Aorta (tissue), 5 donors: ENCODE measurements at places on chromosomes 6 and 20. TPM values are rescaled to one million over a fixed set of nuclear protein-coding genes. Genes with fewer than 3 reads are reported as not detected.

Gene MUC21
- total RNA-seq = not detected

Gene LRRC73
- total RNA-seq = 0.62 TPM

- no peaks in the 10 kb centered on the region for H3K36me3 ChIP-seq
- peak within 1 kb of the TSS; percentile 14 for H3K27ac ChIP-seq
- no peaks in the 10 kb centered on the region for H3K4me1 ChIP-seq
- peak; percentile 90 for DNase-seq
These were observed at the start of gene MICAL1 for GRCh38 chr6:109455437-109456110. Gene MICAL1, minus strand, starts transcription at chr6:109455772. Its CDS starts 1,576 bp downstream, at chr6:109454196.

- H3K27me3 ChIP-seq = no peaks in the 10 kb centered on the region
- DNase-seq = no peak
- no peak overlapping the region for H3K4me3 ChIP-seq
- H3K27ac ChIP-seq = no peak overlapping the region
- no peaks in the 10 kb centered on the region for H3K4me1 ChIP-seq
These were observed 65.8 kb downstream of the SYTL3 start for GRCh38 chr6:158715330-158716311.

DNA sequence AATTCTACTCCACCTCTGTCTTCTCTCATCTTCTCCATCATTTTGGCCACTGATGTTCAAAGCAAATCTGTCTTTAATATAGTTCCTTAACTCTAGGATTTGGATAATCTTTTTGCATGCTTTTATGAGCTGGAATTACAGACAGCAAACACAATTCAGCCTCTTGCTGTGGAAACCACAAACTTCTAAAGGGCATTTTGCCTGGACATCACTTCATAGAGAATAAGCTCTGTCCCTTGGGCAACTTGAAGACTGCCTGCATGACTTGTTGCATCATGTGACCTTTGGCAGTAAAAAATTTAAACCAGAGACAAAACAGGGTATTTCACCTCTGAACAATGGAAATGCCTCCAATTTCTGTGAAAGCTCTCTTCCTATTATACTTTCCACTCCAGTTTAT lies 74.1 kb upstream of the HDDC2 start:
- no peaks in the 10 kb centered on the region for H3K4me1 ChIP-seq
- no peaks in the 10 kb centered on the region for H3K27me3 ChIP-seq
- no peak for DNase-seq
- H3K36me3 ChIP-seq = peaks cover 1% of the 10 kb centered on the region
- no peak overlapping the region for H3K27ac ChIP-seq
- H3K4me3 ChIP-seq = no peak overlapping the region

Gene OR2J3
- total RNA-seq = not detected

- no peaks in the 10 kb centered on the region for H3K36me3 ChIP-seq
- H3K4me3 ChIP-seq = no peak overlapping the region
These were observed 25.8 kb downstream of the CAP2 start for GRCh38 chr6:17419189-17419575.

- H3K36me3 ChIP-seq = no peaks in the 10 kb centered on the region
- no peak overlapping the region for H3K27ac ChIP-seq
- no peak overlapping the region for H3K4me3 ChIP-seq
- H3K4me1 ChIP-seq = no peaks in the 10 kb centered on the region
These were observed 13.9 kb downstream of the GCM1 start for GRCh38 chr6:53134601-53135235.
